Posterior vena cava (tissue), 2 donors: ENCODE measurements at places on chromosomes 5 and 9. TPM values are rescaled to one million over a fixed set of nuclear protein-coding genes. Genes with fewer than 3 reads are reported as not detected.

The LPCAT1 gene
- 30.8 TPM for total RNA-seq

The BTNL8 gene
- total RNA-seq, result not detected

The HMMR gene
- total RNA-seq, result 0.14 TPM

GRCh38 chr5:156208271-156208670, 118.7 kb upstream of the SGCD start:
- DNase-seq, result no peak

DNA sequence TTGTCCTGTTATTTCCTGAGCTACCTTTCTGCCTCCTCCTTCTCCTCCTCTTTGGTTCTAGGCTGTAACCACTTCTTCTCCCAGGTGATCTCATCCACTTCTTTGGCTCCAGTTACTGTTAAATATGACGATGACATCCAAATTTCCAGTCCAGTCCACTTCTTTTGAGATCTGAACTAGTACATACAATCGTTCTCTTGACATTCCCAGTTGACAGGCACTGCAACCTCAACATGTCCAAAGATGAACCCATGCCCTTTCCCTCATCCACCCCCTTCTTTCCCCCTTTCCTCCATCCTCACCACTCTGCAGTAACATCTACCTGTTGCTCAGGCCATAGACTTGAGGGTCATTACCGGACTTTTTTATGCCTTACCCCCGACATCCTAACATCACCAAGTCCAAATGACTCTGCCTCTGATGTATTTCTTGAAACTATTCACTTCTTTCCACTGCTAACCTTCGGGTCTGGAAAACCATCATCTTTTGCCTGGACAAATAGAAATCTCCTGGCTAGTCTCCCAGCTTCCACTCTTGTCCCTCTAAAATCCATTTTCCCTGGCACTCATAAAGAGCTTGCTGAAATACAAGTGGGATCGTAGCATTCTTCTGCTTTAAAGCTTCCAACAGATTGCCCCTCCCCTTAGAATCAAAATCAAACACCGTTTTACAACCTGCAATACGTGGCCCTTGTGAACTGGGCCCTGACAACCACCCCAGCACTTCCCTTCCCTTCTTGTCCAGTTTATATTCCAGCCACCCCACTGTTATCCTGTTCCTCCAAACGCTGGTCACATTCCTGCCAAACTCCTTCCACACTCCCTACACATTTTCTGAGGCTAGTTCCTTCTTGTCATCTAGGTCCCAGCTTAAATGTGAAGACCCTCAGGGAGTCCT, 31.5 kb downstream of the KLF9 start:
- no peak for DNase-seq

DNA sequence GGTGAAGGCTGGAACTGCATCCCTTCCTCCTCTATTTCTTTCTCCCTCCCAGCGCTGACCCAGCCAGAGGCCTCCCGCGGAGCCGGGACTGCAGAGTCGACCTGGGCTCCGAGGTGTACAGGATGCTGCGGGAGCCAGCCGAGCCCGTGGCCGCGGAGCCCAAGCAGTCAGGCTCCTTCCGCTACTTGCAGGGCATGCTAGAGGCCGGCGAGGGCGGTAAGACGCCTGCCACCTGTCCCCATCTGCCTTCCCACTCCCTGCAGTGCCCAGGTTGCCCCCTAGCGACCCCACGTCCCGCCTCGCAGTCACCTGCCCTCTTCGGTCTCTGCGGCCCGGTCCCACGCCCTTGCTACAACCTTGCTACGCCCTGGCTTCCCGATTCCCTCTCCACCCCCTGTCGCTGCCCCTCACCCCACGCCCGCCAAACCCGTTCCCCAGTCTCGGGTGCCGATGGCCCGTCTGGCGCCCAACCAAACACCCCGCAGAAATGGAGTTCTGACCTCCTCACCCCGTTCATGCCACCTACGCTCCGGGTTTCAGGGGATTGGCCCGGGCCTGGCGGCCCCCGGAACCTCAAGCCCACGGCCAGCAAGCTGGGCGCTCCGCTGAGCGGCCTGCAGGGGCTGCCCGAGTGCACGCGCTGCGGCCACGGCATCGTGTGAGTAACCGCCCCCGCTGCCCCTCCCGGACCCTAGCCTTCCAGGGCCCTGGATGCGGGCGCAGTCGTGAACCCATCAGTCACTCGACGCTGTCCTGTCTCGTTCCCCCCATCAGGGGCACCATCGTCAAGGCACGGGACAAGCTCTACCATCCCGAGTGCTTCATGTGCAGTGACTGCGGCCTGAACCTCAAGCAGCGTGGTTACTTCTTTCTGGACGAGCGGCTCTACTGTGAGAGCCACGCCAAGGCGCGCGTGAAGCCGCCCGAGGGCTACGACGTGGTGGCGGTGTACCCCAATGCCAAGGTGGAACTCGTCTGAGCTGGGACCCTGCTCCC, 14.1 kb downstream of the PDLIM4 start:
- DNase-seq, result no peak

GRCh38 chr5:20949636-20950035, 961.6 kb upstream of the CDH18 start:
- no peak for DNase-seq

GRCh38 chr9:77469515-77470231, 178.4 kb downstream of the GNA14 start:
- no peak for DNase-seq

- no peak for DNase-seq
These were observed 3.9 kb downstream of the MLLT3 start for GRCh38 chr9:20618361-20618802.

- no peak for DNase-seq
These were observed 184.9 kb upstream of the IL12B start for GRCh38 chr5:159515197-159515596.

GRCh38 chr5:76664079-76664478, 40.9 kb upstream of the F2RL2 start:
- no peak for DNase-seq

DNA sequence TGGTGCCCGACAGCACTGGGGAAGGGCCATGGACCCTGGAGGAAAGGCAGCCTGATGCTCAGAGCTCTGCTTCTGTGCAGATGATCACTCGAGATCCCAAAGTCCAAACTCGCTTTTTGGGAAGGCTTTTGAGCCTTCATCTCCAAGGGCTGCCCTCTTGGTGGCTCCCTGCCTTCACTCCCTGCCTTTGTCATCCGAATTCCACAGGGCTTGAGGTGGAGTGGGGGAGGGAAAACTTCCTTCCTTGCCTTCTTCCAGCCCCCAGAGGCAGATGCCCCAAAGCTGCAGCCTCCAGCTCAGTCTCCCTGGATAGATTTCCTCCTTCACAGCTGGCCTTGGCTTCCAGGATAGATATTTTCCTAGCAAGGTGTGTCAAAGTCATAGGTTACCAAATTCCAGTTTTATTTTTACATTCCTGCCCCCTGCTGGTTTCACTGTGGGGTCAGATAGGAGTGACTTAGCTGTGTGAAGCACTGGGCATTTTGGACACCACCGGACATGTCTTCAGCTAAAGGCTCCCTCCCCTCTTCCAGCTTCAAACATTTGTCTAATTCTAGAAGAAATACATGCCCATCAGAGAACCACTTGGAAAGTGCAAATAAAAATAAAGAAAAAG, 268.2 kb downstream of the HSPA4 start:
- DNase-seq, result no peak

- DNase-seq, result no peak
These were observed 5.0 kb downstream of the PPARGC1B start for GRCh38 chr5:149735066-149735465.

GRCh38 chr5:52868417-52868816, 80.7 kb downstream of the ITGA1 start:
- DNase-seq, result no peak

DNA sequence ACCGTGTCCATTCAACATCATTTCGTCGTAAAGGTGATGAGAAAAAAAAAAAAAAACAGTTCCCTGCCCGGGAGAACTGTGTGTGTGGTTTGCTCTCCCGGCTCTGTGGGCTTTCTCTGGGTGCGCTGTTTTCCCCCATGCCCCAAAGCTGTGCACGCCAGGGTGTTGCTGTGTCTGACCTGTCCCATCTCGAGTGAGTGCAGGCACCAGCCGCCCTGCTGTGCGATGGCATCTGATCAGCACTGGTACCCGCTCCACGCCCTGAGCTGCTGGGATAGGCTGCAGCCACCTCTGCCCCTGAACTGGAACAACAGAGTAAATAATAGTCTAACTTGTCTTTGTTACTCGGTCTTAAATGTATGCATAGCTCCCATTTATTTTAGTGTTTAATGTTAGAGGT, 33.3 kb downstream of the CEP72 start:
- DNase-seq, result peak; percentile 50

DNA sequence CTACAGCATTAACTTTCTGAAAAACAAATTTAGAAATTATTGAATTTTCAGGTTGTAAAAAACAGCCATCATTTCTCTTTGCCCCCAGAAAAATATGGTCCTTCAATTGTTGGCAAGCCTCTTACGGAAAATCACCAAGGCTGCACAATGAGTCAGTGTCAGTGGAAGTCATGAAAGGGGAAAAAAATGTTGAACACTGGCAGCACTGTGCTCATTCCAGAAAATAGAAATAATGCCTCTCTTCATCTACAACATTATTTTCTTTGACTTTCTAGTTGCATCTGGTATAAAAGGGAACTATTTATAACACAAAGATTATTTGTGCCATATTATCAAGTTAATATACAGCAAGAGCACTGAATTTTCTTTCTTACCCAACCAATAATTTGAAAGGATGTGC, 26.7 kb upstream of the STK32A start:
- DNase-seq, result no peak
